ENCODE measurements at places on chromosomes 13 and 19.

GRCh38 chr19:1728816-1729567 lies 24.3 kb upstream of the ONECUT3 start:
- no peak for DNase-seq

DNA sequence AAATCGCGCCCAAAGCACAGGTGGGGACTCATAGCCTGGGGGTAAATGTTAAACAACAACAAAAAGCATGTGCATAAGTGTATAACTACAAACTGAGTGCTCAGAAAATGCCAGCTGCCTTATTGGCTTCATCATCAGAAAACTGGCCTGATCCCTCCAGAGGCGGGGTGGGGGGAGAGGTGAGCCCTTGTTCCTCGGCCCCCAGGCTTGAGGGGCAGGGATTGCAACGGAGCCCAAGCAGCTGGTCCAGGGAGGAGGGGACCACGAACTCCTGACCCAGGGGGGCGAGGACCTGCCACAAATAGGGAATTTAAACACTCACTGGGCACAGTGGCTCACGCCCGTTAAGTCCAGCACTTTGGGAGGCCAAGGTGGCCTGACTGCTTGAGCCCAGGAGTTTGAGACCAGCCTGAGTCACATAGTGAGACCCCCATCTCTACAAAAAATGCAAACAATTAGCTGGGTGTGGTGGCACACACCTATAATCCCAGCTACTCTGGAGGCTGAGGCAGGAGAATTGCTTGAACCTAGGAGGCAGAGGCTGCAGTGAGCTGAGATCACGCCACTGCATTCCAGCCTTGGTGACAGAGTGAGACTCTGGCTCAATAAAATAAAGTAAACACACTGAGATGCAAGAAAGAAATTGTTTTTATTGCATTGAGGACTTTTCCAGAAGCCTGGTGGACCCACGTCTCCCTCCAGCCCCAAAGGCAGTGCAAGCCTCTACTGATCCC lies 8.7 kb downstream of the SIRT6 start:
- DNase-seq = no peak

GRCh38 chr19:38034492-38034860 lies 127.5 kb downstream of the SIPA1L3 start:
- no peak for DNase-seq

DNA sequence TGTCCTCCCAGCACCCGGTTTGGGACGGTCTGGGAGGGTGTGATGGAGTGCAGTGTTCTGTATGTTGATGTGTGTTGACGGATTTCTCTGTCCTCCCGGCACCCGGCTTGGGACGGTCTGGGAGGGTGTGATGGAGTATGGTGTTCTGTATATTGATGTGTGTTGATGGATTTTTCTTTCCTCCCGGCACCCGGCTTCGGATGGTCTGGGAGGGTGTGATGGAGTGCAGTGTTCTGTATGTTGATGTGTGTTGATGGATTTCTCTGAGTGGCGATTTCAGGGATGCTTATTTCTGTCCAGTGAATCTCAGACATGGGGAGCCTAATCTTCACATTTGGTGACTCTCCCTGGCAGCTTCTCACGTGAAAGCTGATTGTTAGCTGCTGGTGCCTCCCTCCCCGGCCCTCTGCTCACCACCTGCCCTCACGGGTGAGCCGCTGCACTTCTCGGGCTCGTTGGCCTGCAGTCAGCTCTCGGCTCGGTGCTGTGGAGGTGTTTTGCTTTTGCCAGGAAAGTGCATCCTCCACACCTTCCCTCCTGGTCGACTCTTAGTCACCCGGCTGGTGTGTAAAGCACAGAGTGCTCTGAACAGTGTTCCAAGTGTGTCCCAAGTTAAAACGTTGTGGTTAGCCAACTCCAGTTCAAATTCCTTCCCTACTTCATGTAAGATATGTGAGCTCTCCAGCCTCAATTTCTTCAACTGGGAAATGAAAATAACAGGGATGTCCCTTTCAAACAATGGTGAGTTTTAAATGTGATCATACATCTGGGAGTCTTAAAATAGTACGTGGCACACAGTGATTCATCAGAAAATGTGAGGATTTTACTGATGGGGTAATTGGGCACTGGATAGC lies 54.6 kb downstream of the ATP11A start:
- no peak for DNase-seq

DNA sequence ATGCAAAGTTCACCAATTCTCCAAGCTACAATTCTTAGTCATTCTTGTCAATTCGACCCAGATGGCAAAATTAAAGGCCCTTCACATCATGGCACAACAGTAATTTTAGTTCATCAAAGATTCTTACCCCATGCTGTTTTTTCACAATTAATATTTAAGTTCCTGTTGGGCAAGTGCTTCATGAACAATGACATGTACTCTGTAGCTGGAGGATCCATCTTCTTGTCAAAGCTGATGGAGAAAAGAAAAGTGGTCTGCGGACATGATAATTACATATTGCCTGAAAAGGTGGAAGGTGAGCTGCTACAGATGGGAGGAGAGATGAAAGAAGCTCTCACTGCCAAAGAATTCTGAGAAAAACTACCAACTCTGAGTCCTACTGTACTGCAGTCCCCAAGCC lies 1370.3 kb upstream of the SLC10A2 start:
- DNase-seq = no peak

- DNase-seq = no peak
These were observed 43.4 kb upstream of the N4BP2L1 start for GRCh38 chr13:32471187-32471922.

DNA sequence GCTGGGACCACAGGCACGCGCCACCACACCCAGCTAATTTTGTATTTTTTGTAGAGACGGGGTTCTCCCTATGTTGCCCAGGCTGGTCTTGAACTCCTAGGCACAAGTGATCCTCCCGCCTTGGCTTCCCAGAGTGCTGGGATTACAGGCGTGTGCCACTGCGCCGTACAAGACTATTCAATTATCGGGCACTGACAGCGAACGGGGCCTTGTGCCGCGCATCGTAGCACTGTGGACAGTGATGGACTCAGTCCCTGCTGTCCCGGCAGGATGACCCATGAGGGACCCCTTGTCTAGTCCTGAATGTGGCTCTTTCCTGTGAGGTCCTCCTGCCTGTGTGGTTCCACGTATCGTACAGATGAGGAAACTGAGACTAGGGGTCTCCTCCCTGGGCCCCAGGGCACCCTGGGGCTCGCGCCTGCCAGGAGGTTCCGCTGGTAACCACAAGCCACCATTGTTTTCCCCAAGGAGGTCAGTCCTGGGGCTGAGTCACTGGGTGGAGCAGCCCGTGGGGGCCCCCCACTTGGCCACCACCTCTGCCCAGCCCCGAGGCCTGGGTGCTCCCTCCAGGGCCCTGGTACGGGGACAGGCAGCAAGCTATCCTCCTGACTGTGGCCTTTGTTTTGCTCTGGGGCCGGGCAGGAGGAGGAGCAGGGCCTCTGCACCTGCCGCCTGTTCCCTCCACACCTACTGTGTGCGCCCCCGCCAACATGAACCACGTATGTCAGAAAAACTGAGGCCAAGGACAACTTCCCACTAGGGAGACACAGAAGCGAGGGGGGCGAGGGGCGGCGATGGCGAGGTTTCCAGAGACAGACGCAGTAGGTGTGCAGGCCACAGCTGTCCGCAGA lies 2.9 kb upstream of the TCF3 start:
- DNase-seq = no peak

DNA sequence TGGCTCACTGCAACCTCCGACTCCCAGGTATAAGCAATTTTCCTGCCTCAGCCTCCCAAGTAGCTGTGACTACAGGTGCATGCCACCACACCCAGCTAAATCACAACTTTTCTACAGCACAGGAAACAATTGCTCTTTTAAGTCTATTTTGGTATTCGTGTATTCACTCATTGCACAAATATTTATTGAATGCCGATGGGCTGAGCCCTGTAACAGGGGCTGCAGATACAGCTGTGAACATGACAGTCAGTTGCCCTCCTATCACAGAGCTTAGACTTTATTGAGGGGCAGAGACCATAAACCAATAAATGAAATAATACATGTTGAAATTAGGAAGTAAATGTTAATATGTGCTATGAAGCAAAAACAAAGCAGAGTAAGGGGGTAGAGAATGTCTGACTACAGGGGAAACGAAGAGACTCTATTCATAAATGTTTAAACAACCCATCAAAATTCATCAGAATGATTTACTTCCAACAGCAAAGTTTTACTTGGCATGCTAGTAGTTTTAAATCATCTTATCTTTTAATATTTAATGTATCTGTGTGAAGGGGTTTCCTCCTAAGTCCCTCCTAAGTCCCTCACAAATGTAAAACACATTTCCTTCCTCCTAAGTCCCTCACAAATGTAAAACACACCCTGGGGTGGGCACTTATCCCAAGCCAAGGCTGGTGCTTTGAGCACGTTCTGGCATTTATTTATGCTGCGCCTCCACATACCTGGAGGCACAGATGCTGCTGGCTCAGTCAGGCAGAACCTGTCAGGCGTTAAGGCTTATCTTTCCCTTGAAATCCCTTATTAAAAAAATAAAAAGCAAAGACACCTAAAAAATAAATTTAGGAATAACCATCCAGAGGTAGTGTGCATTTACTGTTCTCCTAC lies 140.8 kb downstream of the MIPEP start:
- peak; percentile 31 for DNase-seq

DNA sequence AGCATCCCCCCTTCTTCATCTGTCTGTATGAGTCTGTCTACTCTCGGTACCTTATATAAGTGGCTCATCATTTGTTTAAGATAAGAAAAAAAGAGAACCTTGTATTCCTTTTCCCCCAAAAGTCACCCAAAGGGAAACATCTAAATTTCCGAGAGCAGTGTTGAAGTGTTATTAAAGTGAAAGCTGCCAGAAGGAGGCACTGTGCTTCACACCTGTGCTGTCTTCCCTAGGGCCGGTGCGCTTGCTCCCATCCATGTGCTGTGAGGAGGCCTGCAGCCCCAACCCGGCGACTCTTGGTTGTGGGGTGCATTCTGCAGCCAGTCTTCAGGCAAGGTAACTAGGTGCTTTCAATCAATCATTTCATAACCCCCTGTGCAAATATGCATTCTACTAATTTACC lies 97.5 kb downstream of the TNFRSF19 start:
- no peak for DNase-seq

- no peak for DNase-seq
These were observed 1421.5 kb upstream of the SPRY2 start for GRCh38 chr13:81762449-81762848.
